ENCODE measurements at places on chromosomes 12 and 14.

- no peak for DNase-seq
Measured at GRCh38 chr14:90674716-90675115, 141.5 kb downstream of the TTC7B start.

GRCh38 chr14:78222746-78223145 lies 52.6 kb downstream of the NRXN3 start:
- DNase-seq, result no peak

DNA sequence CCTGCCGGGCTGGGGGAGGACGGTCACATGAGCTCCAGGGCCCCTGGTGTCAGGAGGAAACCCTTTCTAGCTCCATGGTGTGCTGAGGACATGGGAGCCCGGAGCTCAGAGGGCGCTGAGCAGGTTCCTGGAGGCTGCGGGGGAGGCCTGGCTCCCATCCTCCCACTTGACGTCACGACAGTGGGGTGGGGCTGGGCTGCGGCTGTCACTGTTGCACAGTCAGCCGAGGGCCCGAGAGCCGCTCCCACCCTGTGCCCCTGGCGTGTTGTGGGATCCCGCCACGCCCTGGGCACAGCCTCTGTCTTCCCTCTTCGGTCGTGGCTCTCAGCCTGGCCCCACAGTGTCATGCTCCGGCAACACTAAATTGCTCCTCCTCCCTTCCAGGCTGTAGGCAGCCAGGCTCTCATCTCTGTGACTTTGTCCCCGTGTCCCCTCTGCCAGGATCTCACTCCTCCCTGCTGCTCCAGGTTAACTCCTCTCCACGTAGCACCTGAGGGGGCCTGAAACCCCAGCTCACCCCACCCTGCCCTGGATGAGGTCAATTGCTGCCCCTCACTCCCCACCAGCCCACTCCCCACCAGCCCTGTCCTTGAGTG lies 33.0 kb downstream of the BEGAIN start:
- DNase-seq, result no peak

GRCh38 chr12:76586764-76587395 lies 27.3 kb upstream of the OSBPL8 start:
- DNase-seq, result peak; percentile 69

DNA sequence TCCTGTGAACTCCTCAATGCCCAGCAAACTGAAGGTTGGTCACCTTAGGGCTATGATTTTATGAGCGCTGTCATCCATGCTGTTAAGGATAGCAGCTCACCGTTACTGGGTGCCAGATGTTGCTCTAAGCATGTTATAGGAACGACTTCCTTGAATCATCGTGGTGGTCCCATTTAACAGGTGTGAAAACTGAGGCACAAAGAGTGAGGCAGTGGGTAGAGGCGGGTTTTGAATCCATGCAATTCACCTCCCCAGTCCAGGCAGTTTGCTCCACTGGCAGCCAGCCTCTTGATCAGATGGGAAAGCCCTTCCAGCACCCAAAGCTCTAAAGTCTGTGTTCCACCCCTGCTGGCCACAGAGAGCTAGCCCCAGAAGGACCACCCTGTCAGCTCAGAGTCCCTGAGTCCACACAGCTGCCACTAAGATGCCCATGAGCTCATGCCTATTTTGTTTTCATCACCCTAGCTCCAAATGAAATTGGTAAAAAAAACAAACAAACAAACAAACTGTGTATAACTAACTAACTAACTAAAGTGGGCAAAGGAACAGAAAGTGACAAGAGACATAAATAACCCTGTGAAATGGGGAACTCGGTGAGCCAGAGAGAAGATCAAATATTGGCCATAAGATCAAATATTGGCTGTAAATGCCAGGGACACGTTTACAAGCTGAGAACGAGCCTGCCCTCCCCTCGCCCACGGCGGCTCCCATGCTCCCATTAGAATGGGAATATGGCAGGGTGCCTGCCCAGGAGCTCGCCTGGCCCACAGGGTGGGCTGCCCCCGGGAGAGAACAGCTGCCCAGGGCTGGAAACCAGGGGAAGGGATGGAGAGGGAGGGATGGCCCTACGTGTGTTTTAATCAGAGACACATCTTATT lies 72.3 kb upstream of the RFLNA start:
- DNase-seq, result no peak

GRCh38 chr14:101721951-101722661 lies 39.4 kb upstream of the PPP2R5C start:
- peak; percentile 49 for DNase-seq

DNA sequence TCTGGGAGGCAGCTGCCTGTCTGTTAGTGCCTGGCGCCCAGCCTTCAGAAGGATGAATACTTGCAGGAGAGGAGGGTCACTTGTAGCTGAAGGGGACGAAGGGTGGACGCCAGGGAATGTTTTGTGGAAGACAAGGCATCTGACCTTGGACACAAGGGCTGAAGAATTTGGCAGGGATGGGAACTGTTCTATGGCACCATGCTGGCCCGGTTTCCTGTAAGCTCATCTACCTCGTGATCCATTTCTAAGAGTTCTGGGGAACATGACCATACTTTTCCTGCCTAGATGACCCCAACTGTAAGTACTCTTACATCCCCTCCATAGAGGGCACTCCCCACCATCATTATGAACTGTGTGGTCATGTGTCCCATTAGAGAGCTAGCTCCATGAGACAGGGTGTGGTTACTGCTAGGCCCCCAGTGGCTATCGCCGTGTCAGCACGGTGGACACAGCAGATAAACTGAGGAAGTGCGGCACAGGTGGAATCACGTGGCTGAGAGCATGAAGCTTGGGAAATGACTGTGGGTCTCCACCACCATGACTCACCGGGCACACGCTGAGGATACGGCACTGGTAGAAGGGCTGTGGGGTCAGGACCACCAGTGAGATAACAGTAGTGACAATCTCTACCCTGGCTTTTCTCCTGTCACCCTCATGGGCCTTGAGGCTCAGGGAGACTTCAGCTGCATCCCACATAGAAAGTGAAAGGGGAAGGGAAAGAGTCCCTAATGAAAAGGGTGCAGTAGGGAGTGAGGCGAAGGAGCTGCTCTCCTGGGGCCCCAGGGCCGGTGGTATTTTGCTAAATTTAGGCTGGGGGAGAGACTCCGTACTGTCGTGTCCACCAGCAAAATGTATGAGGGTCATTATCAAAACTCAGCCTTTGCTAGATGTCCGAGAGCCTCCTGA lies 252.6 kb downstream of the FOXN3 start:
- DNase-seq, result peak; percentile 31

GRCh38 chr14:51776102-51776894 lies 84.1 kb upstream of the GNG2 start:
- DNase-seq, result peak; percentile 42

GRCh38 chr14:21017528-21018245 lies 7.2 kb downstream of the NDRG2 start:
- DNase-seq, result no peak
